ENCODE measurements at places on chromosomes 5 and 9. TPM values are rescaled to one million over a fixed set of nuclear protein-coding genes. Genes with fewer than 3 reads are reported as not detected.

NUDT2 gene
- 14.9 TPM for total RNA-seq

PCDHGA8 gene
- total RNA-seq = not detected

FYB1 gene
- total RNA-seq = 109 TPM

QRFP gene
- total RNA-seq = not detected

DNA sequence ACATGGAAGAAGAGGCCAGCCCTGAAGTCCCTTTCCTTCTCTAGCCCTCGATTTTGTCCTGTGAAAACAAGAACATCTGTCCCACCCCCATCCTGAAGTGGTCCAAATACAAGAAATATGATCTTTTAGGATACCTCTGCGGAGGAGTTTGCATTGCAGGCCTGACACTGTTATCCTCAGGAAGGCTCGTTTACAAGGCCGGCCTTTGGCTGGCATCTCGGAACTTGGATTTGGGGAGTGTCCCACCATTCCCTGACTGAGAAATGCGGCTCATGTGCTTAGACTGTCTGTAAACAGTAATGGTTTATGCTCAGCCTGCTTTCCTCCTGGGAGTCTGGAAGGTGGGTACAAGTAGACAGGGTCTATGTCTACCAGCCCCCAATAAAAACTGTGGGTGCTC lies 26.4 kb downstream of the WHRN start:
- DNase-seq = no peak
- no peaks in the 10 kb centered on the region for H3K27me3 ChIP-seq
- no peak overlapping the region for H3K27ac ChIP-seq
- no peak overlapping the region for H3K4me3 ChIP-seq
- no peaks in the 10 kb centered on the region for H3K36me3 ChIP-seq

All from activated CD4-positive, alpha-beta T cell treated with anti-CD3 and anti-CD28 coated beads for 36 hours (primary cell).